ENCODE measurements at places on chromosomes 11 and 22. TPM values are rescaled to one million over a fixed set of nuclear protein-coding genes. Genes with fewer than 3 reads are reported as not detected.

- DNase-seq, result no peak
These were observed 209.6 kb downstream of the BRD1 start for GRCh38 chr22:49617866-49618676.

DNA sequence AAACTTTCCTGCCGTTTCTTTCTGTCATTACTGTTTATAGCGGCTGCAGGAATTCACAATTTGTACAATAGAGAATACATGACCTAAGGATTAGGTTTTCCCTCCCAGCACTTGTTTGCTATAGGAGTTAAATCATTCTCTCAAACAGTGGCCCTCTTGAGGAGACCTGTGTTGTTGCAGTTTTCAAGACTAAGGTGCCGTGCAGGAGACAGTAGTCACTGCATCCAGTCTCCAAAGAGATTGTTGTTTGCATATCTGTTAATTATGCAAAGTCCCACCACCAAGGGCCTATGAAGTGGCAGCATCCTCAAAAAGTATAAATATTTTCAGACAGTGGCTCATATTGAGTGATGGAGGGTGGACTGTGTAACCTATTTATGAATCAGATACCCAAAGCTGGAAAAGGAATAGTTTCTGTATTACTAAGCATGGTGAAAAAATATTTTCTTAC, 2.3 kb downstream of the PRSS23 start:
- no peak for DNase-seq

DNA sequence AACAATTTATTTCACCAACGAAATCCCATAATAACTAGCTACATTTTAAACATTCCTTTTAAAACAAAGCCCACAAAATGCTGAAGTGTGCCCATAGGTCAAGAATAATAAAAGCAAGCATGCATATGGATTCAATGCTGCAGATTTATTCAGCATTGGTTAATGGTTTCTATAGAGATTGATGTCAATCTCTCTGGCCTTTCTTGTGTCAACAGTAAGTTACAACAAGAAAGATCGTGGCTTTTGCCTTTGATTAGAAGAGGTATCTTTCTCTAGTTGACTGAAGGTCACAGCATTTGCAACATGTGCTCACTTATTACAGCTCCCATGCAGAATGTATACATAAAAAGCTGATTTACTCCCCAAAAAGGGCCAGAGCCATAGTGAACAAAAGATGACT, 1.4 kb upstream of the SOX6 start:
- no peak for DNase-seq

DNA sequence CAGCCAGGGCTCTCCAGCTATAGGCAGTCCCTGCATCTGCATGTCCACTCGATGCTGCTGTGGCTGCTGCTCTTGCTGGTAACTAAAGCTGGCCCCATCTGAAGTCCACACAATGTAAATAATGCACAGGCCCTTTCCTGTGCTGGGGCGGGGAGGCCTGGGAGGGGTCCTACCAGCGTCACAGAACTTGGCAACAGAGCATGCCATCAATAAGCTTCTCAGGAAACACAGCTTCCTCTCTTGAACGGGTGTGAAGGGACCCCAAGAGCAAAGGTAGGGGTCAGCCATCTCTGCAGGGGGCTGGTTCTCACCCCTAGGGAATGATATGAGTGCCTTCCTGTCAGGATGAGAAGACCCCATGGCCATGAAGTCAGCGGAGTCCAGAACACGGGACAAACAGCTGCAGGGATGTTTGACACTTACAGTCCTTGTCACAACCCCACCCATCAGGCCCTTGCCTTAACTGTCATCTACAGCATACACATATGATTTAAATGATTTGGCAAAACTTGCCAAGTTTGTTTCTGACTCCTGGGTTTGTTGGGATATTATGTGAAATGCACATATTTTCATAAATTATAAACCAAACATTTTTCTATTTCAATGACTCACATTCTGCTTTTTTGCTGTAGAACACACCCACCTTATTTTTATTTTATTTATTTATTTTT, 39.1 kb upstream of the LYVE1 start:
- DNase-seq, result peak; percentile 27

GRCh38 chr22:49606562-49607290, 220.9 kb downstream of the BRD1 start:
- DNase-seq, result no peak

DNA sequence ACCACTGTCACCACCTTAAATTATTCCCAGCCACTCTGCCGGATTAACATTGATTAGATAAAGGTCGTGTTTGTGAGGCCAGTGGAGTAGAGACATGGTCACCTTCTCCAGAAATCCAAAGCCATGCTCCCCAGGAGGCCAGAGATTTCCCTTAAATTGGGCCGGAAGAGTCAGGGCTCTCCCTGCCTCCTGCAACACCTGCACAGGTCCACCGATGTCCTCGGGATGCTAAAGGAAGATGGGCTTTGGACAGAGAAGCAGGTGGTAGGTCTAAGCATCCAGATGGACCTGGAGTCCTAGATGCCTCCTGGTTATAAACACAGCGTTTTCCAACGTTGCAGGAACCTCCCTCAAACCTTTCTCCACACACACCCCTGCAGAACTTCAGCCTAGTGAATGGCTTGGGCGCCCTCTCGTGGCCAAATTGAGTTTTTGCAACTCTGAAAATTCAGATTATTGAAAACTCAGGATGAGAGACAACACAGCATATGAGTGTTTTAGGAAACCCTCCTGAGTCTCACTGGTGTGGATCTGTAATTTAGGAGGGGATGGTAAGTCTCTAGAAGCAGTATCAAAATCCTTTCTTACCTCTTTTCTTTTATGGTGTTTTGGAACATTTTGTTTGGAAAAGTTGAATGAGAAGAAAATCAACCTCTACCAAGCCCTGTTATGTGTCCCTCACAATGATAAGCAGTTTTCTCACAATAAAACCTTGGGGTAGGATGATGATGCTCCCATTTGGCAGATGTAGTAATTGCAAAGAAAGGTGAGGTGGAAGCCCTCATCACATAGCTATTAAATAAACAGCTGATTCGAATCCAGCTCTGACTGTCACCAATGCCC, 109.6 kb downstream of the RRAS2 start:
- DNase-seq, result no peak

GRCh38 chr11:43458486-43458885, 99.8 kb downstream of the TTC17 start:
- no peak for DNase-seq

GRCh38 chr11:8178297-8178696, 9.5 kb upstream of the RIC3 start:
- no peak for DNase-seq

DNA sequence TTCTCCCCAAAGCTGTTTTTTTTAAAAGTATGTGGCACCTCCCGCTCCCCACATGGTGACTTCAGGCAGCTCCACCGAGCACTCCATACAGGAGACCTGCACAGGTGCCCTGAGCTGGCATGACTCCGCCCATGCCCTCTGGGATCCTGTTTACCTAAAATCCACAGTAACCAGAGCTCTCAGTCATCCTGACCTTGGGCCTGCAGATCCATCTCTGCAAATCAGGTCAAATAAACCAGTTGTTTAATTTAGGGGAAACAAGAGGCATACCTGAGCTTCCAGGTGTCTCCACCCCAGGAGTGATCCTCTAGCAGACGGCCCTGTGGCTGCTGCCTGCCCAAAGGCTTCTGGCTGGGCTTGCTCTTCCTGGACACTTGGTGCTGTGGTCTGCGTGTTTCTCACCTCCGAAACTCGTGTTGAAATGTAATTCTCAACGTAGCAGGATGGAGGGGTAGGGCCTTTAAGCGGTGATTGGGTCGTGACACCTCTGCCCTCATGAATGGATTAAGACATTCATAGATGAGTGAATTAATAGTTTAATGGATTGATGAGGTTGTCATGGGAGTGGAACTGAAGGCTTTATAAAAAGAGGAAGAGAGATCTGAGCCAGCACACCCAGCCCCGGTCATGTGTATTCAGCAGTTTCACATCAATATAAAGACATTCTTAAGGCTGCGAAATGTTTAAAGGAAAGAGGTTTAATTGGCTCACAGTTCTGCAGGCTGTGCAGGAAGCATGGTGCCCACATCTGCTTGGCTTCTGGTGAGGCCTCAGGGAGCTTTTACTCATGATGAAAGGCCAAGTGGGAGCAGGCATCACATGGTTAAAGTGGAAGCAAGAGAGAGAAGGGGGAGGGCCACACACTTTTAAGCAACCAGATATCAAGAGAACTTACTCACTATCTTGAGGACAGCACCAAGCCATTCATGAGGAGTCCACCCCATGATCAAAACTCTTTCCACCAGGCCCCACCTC, 34.1 kb downstream of the LINC01488 start:
- no peak for DNase-seq

- DNase-seq, result no peak
These were observed 29.0 kb upstream of the ACCSL start for GRCh38 chr11:44018829-44019228.

GRCh38 chr11:46387919-46388618, 3.5 kb downstream of the CHRM4 start:
- DNase-seq, result no peak

- DNase-seq, result peak; percentile 49
These were observed 19.1 kb upstream of the MYRF start for GRCh38 chr11:61733120-61733978.

DNA sequence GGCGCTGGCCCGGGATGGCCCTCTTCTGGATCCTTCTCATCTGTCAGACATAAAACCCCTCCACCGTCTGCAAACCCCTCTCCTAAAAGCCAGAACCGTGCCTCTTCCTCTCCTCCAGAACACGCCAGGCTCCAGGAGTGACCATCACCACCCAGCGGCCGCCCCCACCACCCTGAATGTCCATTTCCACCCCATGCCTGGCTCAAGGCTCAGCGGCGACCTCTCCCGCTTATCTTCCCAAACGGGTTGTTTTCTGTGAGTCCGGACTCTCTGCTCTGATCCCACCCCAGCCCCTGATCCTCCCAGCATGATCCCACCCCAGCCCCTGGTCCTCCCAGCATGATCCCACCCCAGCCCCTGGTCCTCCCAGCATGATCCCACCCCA, 37.6 kb downstream of the CELSR1 start:
- no peak for DNase-seq

UEVLD gene
- 26.5 TPM for total RNA-seq

BBOX1 gene
- not detected for total RNA-seq

POU2AF1 gene
- total RNA-seq, result not detected

GRIA4 gene
- 1.5 TPM for total RNA-seq

MIOX gene
- not detected for total RNA-seq

CYP2D6 gene
- 0.14 TPM for total RNA-seq

SLC22A25 gene
- not detected for total RNA-seq

MS4A15 gene
- total RNA-seq, result not detected

SNX32 gene
- 0.79 TPM for total RNA-seq

Data from pulmonary artery endothelial cell (primary cell).